ENCODE measurements at places on chromosomes 2 and 18.

GRCh38 chr2:213279971-213280370, 4.3 kb upstream of the SPAG16 start:
- DNase-seq = no peak

- no peak for DNase-seq
Observed at GRCh38 chr2:29273004-29273684, 157.9 kb downstream of the CLIP4 start.

- DNase-seq = no peak
Observed at GRCh38 chr18:76432274-76432755, 62.7 kb downstream of the ZNF516 start.

DNA sequence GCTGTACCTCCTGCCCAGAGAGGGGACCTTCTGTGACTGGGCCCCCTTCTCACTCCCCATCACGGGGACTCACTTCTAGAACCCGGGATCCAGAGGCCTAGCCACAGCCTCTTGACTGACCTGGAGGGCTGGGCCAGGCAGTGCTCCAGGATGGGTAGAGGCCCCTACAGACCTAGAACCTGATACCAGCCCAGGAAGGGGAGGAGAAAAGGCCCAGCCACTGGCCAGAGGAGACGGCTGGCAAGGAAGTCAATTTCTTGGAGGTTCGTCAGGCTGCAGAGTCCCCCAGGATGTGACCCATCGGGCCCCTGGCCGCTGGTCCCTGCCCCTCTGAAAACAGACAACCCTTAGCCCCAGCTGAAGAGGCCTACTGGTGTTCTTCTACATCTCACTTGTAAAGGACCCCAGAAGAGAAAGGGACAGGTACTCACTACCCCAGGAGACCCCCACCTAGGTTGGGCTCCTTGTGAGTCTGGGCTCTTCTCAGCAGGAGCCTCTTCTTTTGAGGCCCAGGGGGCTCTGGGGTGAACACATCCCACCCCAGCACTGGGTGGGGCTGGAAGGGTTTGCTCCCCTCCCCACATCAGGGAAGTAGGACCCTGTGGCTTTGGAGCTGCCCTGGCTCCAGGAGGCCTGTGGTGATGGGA, 86.0 kb downstream of the STPG4 start:
- DNase-seq = no peak

DNA sequence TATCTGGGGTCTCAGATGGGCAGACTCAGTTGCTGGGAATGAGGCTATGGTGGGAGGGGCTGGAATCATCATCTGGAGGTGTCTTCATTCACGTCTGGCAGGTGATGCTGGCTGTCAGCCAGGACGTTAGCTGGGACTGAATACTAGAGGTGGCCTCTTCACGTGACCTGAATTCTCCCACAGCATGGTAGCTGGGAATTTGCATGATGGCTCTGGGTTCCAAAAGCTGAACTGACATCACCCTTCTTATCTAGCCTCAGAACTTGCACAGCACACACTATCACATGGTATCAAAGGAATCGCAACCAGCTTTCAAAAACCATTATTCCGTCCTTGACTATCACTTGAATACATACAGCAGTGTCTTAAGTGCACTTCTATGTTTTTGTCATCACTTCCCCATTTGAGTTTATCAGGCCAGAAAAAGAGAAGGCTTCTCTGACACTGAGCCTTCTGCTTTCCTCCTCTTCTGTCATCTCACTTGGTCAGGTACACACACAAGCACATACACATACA, 53.0 kb upstream of the LRP2 start:
- DNase-seq = no peak

DNA sequence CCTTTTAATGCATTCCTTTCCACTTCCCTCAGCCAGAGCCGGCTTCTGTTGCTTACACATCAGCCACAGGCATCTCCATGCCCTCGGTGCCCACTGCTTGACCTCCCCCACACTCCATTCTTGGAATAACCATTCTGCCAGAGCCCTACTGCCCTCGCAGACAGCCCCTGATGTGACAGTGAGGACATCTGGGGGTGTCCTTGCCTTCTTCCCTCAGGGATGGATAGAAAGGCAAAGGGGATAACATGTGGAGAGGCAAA, 6.4 kb upstream of the NPPC start:
- no peak for DNase-seq

DNA sequence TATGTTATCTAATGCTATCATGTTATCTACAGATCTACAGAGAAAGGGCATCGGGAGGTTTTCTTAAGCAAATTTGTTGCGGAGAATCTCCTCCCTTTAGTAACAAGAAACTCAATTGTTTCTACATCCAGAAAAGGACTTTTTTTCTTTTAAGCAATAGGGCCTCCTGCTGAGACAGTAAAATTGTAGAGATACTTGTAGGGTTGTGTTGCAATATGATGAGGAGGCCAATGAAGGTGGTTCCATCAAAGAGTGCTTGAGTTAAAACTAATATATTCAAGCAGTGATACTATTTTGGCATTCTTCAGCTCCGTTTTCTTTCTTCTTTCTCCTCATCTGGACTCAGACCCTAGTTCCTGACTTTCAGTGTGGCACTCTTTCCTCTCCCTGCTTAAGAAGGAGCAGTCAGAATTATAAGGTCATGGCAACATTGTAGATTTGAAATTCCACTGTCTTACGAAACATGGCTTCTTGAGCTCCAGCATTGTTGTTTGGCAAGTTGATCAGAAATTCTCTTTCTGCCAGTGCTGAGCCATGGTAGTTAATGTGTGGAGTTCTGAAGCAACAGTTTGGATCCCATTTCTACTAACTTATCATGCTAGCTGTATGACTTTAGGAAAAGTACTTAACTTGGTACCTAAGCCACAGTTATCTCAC, 202.0 kb upstream of the SLC14A2 start:
- DNase-seq = no peak

DNA sequence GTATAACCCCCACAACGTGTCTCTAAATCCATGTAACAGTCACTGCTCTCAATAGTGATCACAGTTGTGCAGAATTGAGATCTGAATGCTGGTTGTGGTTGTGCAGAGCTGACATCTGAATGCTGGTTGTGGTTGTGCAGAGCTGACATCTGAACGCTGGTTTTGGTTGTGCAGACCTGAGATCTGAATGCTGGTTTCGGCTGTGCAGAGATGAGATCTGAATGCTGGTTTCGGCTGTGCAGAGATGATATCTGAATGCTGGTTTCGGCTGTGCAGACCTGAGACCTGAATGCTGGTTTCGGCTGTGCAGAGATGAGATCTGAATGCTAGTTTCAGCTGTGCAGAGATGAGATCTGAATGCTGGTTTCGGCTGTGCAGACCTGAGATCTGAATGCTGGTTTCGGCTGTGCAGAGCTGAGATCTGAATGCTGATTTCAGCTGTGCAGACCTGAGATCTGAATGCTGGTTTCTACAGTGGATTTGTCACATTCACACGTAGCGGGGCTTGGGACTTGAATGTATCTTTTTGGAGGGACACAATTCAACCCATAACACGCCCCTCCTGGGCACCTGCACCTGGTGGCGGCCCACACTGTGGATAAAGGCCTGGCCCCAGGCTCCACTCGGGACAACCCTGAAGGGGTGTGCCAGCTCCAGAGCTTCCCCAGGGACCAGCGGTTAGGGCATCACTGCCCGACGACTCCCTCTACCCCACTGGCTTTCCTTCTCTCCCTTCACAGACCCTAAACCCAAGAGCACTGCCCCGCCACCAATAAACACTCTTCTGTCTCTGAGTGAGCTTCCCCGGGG, 51.1 kb upstream of the SLC66A3 start:
- DNase-seq = no peak

- DNase-seq = no peak
Observed at GRCh38 chr2:10276481-10277292, 26.0 kb upstream of the HPCAL1 start.

DNA sequence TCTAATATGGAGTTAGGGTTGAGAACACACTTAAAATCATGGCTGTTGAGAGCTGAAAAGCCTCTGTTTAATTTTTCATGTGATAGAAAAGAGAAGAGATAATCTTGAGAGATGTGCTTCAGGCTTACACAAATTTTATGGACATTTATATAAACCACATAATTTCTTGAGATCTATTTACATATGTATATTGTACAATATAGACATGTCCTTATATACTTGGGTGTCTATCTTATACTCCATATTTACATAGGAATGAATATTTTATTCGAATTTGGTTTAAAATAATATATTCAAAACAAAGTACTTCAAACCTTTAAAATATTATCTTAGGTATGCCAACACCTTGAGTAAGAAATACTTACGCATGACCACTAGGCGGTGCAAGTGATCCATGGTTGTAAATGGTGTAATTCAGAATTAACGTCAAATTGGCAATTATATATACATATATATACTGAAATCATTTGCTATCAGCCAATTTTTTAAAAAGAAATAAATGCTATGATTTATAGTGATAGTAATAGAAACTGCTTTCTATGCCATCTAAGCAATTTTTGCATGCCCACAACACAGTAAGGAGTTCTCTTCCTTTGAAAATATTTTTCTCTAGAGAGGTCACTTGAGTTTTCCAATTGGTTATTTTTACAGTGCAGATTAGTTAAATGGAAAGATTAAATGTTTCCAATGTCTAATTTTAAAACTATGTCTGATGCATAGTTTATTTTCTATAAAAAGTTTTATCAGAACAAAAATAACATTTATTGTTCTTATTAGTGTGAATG, 37.6 kb upstream of the SPAG16 start:
- DNase-seq = no peak

DNA sequence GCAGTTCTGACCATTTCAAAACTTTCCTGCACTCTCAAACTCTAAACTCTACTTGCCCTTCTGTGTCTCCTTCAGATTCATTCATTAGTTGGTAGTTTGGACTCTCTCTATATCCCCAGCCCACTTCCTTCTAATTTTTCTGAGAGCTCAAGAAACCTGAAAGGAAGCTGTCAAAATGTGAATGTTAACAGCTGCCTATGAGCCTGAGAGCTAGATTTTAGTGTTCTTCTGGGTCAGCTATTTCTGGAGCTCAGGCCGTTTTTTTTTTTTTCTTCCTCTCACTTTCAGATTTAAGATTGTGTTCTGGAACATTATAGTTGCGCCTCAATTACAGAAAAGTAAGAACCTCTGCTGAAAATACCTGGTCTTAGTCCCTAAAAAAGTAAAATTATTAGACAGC, 73.1 kb downstream of the RTN4 start:
- no peak for DNase-seq

Data from cortex of kidney (tissue), 1 donor.